ENCODE measurements at places on chromosomes 1 and 21.

- DNase-seq: no peak
Measured at GRCh38 chr1:113576271-113576670, 183.0 kb downstream of the PHTF1 start.

- DNase-seq: no peak
Measured at GRCh38 chr1:159775716-159776115, 5.0 kb upstream of the DUSP23 start.

DNA sequence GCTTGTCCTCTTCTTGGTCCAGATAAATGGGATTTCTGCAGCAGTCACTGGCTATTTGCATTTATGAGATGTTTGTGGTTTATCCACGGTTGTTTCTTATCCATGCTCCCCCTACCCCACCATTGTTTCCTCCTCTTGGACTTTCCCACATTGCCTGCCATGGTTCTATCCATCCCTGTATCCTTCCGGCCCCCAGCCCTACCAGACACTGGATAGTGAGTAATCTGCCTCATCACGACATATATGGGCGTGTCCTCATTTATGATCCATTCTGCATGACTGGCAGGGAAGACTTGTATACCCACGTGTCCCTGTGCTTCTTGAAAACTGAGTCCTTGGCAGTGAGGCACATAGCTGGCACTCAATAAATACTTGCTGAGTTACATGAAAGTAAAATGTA, 40.1 kb downstream of the CACNA1S start:
- no peak for DNase-seq

DNA sequence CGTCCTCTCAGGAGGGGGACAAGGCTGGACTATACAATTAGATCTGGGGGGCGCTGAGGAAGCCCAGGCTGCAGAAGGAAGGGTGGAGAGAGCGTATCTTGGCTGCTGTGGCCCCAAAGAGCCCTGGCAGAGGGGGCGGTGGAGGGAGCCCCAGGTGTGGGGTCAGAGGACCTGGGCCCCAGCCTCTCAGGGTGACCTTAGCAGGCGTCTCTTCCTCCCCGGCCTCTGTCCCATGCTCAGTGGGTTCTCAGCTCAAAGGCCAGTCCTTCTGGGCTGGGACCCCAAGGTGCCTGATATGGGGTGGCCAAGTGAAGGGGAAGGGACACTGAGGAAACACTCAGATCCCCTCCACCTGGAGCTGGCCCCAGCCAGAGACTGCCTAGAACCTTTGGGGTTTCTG, 1.8 kb downstream of the FAM131C start:
- no peak for DNase-seq
